ENCODE measurements at places on chromosomes 2 and 18. TPM values are rescaled to one million over a fixed set of nuclear protein-coding genes. Genes with fewer than 3 reads are reported as not detected.

DNA sequence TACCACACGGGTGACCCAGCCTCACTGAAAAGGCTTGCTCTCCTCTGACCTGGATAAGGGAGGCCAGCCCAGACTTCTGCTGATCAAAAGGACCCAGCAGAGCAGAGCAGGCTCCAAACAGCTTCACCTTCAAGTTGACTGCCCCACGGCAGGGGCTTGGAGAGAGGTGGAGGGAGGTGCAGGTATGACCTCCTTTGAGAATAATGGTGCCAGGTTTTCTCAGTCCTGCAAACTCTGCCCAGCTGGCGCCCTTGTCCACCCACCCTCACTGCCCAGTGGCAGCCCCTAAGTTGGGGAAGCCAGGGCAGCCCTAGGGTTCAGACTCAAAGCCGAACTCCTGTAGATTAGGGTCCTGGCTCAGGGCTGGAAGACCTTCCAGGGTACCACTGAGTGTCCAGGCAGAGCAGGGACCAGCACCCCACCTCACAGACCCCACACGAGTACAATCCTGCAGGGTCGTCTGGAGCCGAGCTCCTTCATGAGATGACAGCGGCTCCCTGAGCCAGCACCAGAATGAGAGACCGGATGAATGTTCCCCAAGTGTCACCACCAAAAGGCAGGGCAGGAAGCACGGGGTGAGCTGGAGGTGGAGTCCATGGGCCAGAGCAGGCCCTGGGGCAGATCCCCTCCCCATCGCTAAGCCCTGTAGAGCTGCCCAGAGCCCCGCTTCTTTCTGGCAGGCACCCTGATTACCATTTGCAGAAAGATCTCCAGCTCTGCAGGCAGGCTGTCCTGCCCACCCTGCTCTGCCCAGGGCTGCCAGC lies 3.6 kb upstream of the GPC1 start:
- DNase-seq: no peak

- no peak for DNase-seq
These were observed 4.0 kb downstream of the BAZ2B start for GRCh38 chr2:159612255-159612901.

DNA sequence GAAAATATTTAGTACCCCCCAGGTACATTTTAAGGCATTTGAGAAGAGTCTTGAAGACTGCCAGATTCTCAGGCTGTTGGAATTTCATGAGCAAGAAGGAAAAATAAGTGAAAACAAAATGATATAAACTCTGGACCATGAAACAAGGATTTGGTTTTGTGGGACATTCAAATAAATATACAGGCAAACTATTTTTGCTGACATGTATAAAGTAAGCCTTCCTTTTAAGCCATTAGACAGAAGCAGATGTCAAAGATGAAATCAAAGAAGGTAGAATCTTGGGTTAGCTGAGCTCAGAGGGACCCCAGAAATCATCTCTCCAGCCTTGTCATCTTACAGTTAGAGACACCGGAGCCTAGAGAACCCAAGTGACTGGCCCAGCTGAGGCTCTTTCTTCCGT lies 51.3 kb upstream of the ACSL3 start:
- no peak for DNase-seq

GRCh38 chr2:85405201-85406059 lies 4.7 kb downstream of the CAPG start:
- DNase-seq: peak; percentile 17

The AFF3 gene
- 105 TPM for total RNA-seq

The AMMECR1L gene
- 13.6 TPM for total RNA-seq

The LRATD1 gene
- 35.7 TPM for total RNA-seq

The RPE gene
- total RNA-seq: 98.1 TPM

All from occipital lobe (tissue), 3 donors.